ENCODE measurements at places on chromosomes 3 and 15.

- DNase-seq = no peak
Measured at GRCh38 chr3:43017004-43017403, 37.9 kb downstream of the GASK1A start.

GRCh38 chr3:177362626-177363025, 165.3 kb upstream of the TBL1XR1 start:
- DNase-seq = no peak

DNA sequence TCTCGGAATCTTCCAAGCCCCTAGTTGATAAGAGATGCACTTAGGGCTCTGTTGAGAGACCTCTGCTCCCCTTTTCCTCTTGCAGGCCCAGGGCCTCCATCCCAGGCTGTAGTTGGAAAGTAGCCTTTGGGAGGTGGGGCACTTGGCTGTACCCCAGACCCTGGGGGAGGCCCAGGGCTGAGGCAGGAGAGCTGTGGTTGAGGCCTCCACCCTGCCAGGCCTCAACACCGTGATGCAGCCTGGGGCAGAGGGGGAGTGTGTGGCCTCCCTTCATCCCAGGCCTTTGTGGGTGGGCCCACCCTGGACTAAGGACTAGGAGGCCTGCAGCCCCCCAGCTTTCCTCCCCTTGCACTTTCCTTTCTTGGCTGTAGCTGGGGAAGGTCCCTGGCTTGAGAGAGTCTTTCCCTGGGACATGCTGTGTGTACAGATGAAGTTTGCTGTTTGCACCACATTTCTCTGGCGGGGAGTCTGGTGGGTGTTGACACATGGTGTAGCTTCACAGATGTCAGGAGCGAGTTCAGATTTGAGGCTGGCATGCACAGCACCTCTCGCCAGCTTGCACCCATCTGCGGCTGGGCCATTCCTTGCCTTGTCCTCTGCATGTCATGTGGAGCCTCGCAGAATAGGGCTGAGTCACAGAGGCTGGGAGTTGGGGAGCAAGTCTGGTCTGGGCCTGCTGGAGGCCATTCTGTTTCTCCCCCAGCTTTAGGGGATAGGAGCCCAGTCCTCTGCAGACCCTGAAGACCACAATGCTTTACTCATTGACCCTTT, 13.7 kb downstream of the PLEKHO2 start:
- no peak for DNase-seq

GRCh38 chr15:80418892-80419537, 14.8 kb downstream of the ARNT2 start:
- DNase-seq = peak; percentile 50

DNA sequence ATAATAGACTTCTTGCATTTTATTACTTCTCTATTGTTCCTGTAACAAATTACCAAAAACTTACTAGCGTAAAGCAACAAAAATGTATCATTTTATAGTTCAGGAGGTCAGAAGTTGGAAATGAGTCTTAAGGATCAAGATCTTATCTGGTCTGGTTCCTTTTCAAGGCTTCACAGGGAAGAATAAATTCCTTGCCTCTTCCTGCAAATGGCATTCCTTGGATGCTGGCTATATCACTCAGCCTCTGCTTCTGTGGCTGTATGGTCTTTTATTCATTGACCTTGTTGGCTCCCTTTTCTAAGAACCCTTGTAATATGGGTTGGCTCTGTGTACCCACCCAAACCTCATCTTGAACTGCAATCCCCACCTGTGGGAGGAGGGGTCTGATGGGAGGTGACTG, 478.4 kb upstream of the THBS1 start:
- no peak for DNase-seq

- DNase-seq = no peak
Measured at GRCh38 chr3:134693804-134694203, 43.0 kb upstream of the KY start.

DNA sequence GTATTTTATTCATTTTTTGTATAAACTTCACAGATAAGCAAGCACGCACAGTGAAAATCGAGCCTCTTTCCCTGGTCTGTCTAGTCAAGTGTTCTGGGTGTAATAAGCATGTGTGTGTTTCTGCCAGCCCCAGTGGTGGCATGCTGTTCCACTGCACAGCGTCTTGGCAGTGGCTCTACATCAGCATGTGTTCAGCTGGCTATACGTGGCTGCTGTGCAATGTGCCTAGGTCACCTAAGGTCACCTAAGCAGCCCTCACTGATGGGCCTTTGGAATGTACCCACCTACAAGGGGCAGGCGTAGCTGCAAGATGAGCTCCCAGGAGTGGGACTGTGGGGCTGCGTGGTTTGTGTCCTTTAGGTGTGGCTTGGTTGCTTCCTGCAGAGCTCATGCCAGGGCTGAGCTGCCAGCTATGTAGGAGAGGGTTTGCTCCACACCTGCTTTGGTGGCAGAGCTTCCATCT, 4.9 kb downstream of the LIMD1 start:
- DNase-seq = no peak
